Skeletal muscle cell (primary cell): ENCODE measurements at places on chromosomes 2 and 18.
A peak's percentile ranks its signal among the peaks of the same experiment; 100 is the strongest.

DNA sequence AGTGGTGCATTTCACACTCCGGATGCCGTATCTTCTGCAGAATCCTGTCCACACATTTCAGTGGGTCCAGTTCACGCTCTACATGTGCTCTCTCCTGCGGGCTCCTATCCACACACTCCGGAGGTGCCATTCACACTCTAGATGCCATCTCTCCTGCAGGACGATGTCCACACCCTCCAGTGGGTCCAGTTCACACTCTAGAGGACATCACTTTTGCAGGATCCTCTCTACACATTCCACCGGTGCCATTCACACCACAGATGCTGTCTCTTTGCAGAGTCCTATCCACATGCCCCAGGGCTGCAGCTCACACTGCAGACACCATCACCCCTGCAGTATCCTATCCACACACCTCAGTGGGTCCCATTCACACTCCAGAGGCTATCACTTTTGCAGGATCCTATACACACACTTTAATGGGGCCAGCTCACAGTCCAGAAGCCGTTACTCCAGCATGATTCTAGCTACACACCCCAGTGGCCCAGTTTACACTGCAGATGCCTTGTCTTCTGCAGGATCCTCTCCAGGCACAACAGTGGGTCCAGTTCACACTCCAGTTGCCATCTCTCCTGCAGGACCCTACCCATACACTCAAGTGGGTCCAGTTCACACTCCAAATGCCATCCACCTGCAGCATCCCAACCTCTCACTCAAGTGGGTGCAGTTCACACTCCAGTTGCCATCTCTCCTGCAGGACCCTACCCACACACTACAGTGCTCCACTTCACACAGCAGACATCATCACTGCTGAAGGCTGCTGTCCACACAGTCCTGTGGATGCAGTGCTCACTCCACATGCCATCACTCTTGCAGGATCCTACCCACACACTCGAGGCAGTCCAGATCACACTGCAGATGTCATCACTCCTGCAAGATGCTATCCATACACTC lies 2.1 kb upstream of the PXDN start:
- DNase-seq: no peak

DNA sequence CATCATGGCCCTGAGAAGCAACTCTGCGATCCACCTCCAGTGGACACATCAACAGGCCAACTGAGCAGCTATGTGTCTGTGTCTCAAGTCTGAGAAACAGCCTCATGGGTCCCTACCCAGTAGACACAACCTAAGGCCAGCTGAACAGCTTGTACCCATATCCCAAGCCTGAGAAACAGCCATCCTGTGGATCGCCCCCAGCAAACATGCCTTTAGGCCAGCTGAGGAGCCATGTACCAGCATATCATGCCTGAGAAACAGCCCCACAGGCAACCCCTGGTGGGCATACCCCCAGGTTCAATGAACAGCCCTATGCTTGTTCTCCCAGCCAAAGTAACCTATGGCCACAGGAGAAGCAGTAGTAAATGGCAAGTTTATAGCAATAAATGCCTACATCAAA lies 126.7 kb upstream of the OTX1 start:
- DNase-seq: no peak

DNA sequence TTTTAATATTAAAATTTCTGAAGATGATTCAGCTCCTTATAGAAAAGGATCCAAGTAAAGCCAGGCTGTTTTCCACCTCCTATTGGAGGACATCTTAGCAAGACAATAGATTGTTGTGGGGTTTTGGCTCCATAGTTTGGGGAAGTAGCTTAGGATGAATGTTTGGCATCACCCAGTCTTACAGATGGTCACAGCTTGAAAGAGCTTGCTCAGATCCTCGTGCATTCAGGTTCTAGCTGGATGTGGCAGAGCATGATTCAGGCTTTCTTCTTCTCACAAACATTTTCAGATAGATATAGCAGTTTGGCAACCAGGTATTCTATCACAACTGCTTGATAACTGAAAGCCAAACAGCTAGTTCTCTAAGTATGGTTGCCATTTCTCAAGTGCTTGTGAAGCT lies 23.6 kb upstream of the PDCL3 start:
- DNase-seq: no peak

DNA sequence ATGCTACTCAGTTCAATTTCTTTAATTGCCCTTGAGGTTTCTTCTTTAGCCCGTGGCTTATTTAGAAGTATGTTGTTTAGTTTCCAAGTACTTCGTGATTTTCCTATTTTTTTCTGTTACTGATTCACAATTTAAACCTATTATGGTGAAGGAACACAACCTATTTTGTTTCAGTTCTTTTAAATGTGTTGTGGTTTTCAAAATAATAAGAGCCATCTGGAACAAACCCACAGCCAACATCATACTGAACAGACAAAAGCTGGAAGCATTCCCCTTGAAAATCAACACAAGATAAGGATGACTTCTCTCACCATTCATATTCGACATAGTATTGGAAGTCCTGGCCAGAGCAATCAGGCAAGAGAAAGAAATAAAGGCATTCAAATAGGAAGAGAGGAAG lies 155.2 kb downstream of the GALNT1 start:
- DNase-seq: no peak

- DNase-seq: no peak
These were observed 141.3 kb upstream of the AGAP1 start for GRCh38 chr2:235352541-235352940.

GRCh38 chr2:28318462-28319117 lies 74.1 kb upstream of the FOSL2 start:
- DNase-seq: no peak

DNA sequence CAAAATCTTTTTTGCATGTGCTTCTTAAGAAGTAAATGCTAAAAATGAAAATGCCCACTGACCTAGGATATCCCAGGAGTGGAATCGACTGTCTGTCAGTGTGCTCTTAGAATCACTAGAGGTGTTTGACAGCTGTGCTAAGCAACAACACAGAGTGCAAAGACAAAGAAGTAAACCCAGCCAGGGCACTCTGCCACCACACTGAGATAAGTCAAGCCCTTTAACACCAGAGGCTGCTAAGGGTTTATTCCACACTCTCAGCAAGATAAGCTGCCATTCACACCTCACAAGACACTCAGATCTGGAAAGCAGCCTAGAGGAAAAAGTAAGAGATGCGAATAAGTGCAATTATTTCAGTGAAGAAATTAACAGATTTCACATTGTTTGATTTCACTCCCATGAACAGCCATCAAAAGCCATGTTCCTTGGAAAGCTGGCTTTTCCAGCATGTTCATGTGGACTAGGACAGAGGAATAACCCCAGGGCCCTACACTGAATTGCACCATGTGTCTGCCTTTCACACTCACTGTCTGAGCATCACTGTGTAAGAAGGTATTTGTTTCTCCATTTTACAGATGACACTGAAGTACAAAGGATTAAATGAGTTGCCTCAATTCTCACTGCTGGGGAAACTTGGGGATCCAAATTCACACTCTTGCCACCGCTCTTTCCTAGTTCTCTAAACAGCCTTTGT lies 6.0 kb upstream of the BMP10 start:
- no peak for DNase-seq

DNA sequence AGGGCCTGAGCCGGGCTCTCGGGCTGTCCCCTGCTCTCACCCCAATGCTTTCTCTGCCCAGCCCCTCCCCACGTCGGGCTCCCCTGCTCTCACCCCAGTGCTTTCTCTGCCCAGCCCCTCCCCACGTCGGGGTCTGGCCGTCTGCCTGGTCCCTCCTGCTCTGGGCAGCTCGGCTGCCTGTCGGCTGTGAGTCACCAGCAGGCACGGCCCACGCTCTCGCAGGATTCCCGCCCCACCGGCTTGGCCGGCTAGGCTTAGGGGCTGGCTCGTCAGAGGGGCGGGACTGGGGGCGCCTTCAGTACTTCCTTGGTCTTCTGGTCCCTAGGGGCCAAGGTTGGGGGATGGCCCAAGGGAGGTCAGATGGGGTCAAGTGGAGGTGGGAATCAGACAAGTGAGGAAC lies 3.3 kb downstream of the BOK start:
- DNase-seq: peak; percentile 31

- DNase-seq: no peak
These were observed 3.1 kb downstream of the IL36RN start for GRCh38 chr2:113061896-113062770.

- no peak for DNase-seq
These were observed 23.5 kb upstream of the SUCLG1 start for GRCh38 chr2:84482603-84483002.

DNA sequence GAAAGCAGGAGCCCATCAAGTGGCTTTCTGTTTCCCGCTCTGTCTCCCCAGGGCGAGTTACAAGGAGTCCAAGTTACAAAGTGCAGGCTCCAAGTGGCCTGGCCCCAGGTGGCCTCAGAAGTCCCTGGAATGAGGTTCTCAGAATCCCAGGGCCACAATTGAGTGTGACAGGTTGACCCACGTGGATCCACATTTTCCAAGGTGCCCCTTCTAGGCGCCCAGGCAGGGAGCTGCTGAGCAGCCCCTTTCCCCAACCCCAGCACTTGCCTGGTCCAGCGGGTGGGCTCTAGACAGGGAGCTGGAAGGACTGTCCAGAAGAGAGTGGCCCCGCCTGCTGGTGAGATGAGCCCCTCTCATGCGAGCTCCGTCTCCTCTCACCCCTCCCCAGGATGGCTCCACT lies 253.4 kb downstream of the CYP26B1 start:
- DNase-seq: no peak

- DNase-seq: no peak
These were observed 541.5 kb downstream of the LRP1B start for GRCh38 chr2:141589314-141589713.

- DNase-seq: peak; percentile 86
These were observed 10.5 kb upstream of the DSG2 start for GRCh38 chr18:31487246-31488015.

- DNase-seq: no peak
These were observed 51.2 kb downstream of the HDAC4 start for GRCh38 chr2:239349453-239350135.

DNA sequence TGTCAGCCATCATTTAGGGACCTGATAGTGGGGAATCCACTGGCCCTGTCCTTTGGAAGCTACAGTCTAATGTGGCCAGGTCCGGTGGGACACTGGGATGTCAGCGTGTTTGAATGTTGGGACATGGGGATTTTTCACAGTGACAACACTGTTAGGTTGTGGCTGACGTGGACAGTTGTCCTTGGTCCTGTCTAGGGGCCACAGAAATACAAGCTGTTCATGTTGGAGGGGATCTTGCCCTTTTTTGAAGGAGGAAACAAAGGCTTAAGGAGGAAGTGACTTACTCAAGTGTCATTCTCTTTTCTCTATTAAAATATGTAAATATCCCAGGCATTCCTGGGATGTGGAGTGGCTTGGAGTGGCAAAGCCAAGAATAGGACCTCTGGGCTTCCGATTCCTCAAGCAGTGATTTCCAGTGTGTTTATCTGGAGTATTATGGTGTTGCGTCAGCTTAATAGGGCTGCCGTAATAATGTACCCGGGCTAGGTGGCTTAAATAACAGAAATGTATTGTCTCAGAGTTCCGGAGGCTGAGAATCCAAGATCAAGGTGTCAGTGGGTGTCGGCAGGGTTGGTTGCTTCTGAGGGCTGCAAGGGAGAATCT lies 8.5 kb downstream of the ACOXL start:
- no peak for DNase-seq

GRCh38 chr2:175516555-175516954 lies 335.0 kb upstream of the ATP5MC3 start:
- DNase-seq: no peak

DNA sequence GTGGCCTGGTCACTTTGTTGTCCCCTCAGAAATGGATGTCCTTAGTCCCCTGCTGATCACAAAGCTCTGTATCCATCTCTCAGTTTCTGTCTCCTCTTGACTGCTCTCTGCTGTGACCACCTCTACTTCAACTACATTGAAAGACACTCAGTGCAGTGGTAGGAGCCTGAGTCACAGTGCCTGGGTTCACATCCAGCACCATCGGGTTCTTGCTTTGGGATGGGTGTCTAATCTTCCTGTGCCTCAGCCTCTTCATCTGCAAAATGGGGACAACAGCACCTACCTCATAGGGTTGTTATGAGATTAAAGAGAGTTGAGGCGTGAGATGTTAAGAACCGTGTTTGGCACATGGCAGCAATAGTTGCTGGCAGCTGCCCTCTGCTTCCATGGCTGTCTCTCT lies 30.6 kb downstream of the YPEL5 start:
- DNase-seq: no peak

DNA sequence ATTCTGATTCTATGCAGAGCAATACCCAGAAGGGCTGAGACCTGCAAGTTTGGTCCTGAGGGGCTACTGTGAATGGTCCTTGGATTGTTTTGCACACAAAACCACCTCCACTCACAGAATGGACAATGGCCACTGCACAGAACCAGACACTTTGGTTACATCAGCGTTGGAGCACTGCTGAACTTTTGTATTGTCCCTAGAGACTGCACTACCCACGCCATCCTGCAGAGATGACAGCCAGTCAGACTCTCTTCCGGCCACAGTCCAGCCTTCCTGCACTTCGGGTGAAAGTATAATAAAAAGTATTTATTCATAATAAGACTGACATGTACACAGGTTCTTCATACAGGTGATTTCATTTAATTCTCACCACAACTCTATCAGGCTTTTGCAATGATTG lies 35.7 kb downstream of the CELF4 start:
- no peak for DNase-seq

GRCh38 chr2:155054712-155055111 lies 356.2 kb downstream of the KCNJ3 start:
- no peak for DNase-seq
